ENCODE measurements at places on chromosomes 12 and 14. TPM values are rescaled to one million over a fixed set of nuclear protein-coding genes. Genes with fewer than 3 reads are reported as not detected.

GRCh38 chr14:88516861-88517357, 37.9 kb downstream of the PTPN21 start:
- DNase-seq = no peak

GRCh38 chr12:110670161-110670701, 18.7 kb downstream of the HVCN1 start:
- no peak for DNase-seq

GRCh38 chr14:104559804-104560585, 19.6 kb upstream of the C14orf180 start:
- DNase-seq = no peak

DNA sequence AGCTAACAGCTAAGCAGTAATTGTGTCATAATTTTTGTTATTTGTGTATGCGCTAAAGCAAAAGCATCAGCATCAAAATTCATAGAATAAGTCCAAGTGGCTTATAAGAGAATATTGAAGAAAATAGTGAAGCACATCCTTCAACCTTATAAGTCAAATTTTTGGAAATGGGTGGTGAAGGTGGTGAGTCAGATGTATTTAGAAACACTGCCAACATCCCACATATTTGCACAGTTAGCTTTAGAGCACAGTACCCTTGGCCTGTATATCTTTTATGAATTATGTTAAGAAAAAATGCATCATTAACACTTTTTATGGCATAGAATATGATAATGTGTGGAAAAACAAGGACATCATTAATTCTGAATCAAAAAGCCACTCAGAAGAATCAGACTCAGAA, 8.0 kb downstream of the SYT10 start:
- no peak for DNase-seq

NPFF gene
- polyA plus RNA-seq = not detected

UBC gene
- polyA plus RNA-seq = 770 TPM

C12orf50 gene
- polyA plus RNA-seq = 0.37 TPM

KICS2 gene
- polyA plus RNA-seq = 3.0 TPM

DNA sequence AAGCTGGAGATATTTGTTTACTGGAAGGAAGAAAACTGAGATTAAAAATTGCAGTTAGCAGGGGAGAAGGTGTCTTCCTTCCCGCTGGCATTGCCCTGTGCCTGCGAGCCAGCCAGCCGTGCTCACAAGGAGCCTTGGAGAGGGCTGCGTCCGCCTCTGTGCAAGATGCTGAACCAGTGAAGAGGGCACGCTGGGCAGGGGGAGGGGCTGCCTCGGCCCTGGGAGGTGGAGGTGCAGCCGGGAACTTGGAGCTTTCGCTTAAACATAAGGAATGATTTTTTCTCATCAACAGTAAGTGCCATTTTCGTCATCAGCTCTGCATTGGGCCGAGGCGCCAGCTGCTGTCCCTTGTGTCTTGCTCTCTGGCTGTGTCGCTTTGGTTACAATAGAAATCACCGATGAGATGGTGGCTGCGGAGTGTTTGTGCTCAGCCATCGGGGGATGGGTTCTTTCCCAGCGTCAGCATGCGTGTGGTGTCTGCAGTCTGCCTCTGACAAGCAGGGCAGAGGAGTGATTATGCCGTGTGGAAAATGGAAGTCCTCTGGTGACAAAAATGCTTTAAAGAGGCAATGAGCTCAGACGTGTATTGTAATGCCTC, 97.3 kb downstream of the ESR2 start:
- DNase-seq = peak; percentile 44

- DNase-seq = peak; percentile 16
These were observed 210.4 kb upstream of the KRR1 start for GRCh38 chr12:75721796-75722195.

DNA sequence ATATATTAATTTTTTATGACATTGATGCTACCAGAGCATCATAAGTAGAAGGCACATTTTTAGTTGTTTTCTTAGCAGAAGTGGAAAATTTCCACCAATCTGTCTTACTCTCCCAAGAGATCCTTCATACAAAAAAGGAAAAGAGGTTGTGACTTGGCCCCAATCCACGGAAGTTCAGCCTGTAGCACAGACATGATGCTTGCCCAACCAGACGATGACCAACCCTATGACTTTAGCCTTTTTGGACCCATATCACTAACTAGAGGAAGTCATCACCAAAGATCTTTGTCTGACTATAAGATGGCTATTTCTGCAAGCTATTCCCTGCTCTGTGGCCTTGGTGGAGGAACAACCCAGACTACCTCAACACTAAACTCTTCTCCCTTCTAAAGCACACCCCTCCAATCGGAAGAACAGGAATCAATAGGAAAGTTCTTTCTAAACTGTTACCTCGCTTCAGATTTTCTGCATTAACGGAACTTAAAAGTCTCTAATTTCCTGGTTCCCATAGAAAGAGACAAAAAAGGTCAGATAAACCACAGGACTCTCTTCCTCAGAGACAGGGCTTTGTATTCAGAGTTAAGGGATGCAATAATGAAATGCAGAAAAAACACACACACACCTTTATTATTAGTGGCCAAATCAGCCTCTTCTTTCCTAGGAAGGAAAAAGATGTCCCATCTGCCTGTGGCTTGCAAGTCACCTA, 4.1 kb upstream of the RHOJ start:
- no peak for DNase-seq

DNA sequence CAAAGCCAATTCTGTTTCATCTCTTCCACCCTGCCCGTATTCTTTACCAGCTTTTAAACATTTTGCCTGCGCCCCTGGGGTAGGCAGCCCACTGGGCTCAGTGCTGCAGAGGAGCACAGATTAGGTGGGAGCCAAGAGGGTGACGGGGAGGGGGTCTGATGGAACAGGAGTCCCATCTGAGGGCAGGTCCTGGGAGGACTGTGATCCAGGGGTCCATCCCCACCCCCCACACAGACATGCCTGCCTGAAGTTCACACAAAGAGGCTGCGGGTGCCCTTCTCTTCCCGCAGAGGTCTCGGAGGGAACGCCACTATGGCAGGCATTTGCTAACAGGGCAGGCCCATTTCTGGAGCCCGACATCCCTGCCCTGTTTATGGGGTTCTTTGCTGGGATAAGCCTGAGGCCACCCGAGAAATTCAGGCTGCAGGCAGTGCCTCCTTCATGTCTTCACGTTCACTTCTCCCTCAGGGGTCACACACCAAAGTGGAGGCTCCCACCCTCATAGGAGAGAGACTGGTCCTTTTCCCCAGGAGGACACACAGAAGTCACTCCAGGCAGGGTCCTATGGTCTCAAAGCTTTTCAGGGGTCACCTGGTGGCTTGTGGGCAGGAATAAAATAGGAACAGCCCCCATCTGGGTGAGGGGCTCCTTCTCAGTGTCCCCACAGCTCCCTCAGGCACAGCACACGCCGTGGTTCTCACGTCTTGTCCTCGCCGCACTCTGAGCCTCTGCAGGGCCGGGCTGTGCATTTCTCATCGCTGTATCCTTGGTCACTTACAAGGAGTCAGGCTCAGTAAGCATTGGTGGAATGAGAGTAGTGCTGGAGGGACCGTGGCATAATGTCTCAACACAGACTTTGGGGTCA, 12.9 kb downstream of the VASH1 start:
- DNase-seq = no peak

SYNDIG1L gene
- polyA plus RNA-seq = 0.16 TPM

MYO1H gene
- not detected for polyA plus RNA-seq

SIX1 gene
- polyA plus RNA-seq = 58.4 TPM

GRCh38 chr12:12007001-12007712, 63.6 kb upstream of the BCL2L14 start:
- DNase-seq = no peak

All from muscle of back (tissue), 13 donors.